ENCODE measurements at places on chromosomes 7 and 10.

DNA sequence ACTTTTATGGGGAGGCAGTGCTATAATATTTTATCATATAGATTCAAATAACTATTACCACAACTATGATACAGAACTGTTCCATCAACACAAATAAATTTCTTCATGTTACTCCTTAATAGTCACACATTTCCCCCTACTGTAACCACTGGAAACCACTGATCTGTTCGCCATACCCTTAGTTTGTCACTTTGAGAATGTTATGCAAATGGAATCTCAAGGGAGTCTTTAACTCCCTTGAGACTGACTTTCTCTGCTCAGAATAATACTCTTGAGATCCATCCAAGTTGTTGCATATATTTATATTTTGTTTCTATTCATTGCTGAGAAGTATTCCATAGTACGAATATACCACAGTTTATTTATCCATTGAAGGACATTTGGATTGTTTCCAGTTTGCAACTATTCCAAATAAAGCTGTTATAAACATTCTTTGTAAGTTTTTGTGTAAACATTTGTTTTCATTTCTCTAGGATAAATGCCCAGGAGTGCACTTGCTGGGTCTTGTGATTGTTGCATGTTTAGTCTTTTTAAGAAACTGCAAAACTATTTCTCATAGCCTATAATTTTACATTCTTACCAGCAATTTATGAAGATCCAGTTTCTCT is 19.7 kb upstream of the PON2 start:
- no peak for DNase-seq

GRCh38 chr7:81725812-81726127 is 44.1 kb downstream of the HGF start:
- DNase-seq, result no peak

GRCh38 chr10:124016804-124017375 is 76.5 kb downstream of the CHST15 start:
- no peak for DNase-seq

- no peak for DNase-seq
Observed at GRCh38 chr7:146090023-146090645, 26.5 kb upstream of the CNTNAP2 start.

- DNase-seq, result no peak
Observed at GRCh38 chr7:12866207-12866606, 178.8 kb downstream of the ARL4A start.

DNA sequence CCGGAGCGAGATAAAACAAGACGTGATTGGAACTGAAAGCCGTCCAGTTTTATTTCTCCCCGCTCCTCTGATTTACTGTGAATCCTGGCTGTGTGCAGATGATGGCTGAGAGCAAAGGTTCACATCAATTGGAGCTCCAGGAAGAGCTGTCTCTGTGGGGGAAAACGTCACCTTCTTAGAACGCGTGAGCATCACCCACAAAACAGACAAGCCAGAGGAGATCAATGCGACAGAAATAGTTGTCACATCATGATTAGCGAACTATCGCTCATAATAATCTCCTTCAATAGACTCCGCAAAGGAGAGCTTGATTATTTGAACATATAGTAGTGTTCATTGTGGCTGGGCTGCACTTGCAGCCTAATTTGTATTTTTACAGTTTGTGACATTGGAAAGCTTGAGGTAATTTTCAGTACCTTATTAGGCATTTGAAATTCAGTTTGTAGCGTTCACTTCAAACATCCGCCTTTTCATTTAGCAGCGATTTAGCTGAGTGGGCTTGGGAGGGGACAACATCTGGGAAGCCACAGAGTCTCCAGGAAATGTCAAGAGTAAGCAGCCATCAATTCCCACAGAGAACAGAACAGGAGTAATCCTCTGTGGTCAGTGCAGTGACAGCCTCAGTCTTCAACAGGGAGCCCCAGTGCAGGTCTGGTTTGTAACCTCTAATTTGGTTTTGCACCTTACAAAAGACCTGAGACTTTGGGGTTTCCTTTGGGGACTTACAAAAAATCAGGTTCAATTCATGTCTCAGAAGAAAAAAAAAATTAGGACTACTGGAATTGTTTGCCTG is 276.8 kb upstream of the PFKP start:
- no peak for DNase-seq

DNA sequence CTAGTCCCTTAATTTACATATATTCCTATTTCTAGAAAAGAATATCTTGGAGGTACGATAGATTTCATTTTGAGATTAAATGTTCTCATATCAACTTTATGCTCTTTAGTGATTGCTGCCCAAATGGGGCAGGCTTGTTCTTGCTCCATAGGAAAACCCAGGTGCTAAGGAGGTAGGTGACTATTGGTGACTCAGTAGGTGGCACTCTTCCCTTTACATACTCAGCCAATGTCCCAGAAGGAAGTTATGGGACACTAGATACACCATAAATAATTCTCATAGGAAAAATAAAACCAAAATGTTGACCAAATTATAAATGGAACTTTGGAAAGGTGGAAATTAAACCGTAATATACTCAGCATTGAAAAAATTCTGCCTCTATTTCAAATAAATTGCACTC is 4.0 kb downstream of the SKAP2 start:
- DNase-seq, result no peak

- DNase-seq, result peak; percentile 9
Observed at GRCh38 chr10:71534568-71535194, 138.0 kb downstream of the CDH23 start.

DNA sequence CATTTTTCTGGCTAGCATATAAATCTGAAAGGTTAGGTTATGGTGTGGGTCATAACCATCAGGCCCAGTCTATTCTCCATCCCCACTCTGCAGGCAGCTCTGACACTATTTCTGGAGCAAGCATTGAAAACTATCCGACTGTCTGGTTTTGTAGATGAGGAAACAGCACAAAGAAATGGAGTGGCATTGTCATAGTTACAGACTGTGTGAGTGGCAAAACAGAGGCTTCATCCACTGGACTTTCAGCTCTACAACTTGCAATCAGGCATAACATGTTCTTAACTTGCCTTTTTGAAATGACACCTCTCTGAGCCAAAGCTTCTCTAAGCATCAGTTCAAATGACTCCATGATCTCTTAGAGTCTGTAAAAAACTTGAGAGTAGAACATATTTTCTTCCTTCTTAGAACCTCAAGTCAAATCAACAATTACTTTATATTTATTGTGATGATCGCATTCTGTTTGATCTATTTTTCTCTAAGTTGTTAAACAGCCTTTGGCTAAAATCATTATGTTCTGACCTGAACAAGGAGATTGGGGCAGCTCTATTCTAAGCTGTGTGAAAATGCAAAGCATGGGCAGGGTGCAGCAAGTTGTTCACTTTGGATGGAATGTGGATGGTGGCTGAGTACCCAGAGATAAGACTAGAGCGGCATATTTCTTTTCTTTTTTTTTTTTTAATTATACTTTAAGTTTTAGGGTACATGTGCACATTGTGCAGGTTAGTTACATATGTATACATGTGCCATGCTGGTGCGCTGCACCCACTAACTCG is 68.5 kb downstream of the LRRC4 start:
- DNase-seq, result no peak

GRCh38 chr10:75612904-75613684 is 181.7 kb downstream of the LRMDA start:
- DNase-seq, result no peak

DNA sequence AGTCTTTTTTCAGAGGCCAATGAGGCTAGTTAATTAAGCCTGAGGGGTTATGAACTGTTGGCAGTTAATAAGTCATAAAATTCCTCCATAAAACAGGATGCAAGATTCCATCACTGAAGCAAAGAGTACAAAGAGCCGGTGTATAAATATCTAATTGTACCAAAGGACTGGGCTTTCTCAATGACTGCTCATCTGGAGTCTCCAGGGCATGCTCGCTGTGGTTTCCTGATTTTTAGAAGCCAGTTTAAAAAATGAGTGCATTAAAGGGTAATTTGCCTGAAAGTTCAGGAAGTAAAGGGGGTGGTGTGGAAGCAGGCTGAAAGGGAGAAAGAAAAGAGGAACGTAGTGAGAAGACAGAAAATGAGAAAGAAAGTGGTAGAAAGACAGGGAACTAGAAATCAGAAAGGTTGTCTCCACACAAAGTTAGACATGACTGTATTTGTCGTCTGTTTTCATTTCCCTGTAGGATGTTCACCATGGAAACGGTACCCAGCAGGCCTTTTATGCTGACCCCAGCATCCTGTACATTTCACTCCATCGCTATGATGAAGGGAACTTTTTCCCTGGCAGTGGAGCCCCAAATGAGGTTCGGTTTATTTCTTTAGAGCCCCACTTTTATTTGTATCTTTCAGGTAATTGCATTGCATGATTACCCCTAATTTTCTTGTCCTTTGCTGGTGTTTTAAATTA is 282.3 kb downstream of the TWIST1 start:
- no peak for DNase-seq

GRCh38 chr10:125118011-125118611 is 42.3 kb downstream of the CTBP2 start:
- no peak for DNase-seq
